ENCODE measurements at places on chromosomes 16 and 17.

GRCh38 chr16:87780385-87780989 is 14.7 kb upstream of the KLHDC4 start:
- DNase-seq = peak; percentile 59

GRCh38 chr17:57704448-57704847 is 40.7 kb downstream of the CCDC182 start:
- DNase-seq = no peak

- no peak for DNase-seq
Observed at GRCh38 chr16:31268033-31268365, 8.2 kb downstream of the ITGAM start.

GRCh38 chr17:876272-876671 is 94.1 kb downstream of the MRM3 start:
- DNase-seq = no peak

Data from muscle of leg (tissue), 16 donors.